Muscle of back (tissue), 13 donors: ENCODE measurements at places on chromosomes 3 and 15.

- peak; percentile 98 for DNase-seq
Measured at GRCh38 chr3:9396632-9397331, 633 bp upstream of the SETD5 start.

DNA sequence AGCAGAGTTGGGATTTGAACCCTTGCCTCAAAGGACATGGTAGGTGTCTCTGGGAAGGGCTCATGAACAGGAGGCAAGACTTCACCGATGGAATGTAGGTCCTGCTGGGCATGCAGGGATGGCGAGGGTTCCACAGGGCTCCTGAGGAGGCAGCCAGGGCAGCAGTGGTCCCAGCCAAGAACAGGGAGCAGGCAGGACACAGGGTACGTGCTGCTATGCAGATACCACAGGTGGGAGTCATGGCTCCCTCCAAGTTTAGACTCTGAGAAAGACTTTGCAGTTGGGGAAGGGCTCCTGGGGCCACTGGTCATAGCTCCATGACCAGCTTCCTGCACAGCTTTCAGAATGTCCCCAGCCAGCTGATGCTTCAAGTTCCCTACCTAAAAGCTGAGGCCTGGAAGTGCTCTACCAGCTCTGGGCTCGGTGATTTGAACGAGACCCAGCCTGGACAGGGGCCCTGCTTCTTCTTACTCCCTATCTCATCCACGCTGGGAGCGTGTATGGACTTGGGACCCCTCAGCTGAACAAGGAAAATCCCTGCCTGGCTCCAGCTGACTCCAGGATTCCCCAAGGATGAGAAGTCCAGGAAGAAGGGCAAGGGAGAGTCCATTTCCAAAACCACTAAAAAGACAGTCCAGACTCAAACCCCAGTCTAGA is 747 bp downstream of the MYL3 start:
- no peak for DNase-seq

- DNase-seq, result no peak
Measured at GRCh38 chr15:50803479-50804180, 38.1 kb upstream of the SPPL2A start.

GRCh38 chr3:195583831-195584542 is at the start of gene APOD:
APOD (minus strand) TSS chr3:195583940; CDS start chr3:195579461, 4,479 bp downstream.
- DNase-seq, result peak; percentile 39

DNA sequence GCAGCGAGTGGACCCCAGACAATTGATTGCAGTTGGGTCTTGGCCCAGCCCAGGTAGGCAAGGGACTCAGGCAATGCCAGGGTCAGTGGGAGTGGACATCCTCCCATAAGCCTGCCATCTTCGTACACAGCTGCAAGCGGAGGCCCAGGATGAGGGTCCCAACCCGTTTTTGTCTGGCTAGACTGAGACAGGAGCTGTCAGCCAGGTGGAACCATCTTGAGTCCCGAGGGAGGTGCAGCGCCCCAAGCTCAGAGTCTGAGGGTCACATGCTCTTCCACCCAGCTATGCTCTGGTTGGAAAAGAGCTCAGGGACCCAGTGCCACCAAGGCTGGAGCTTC is 22.6 kb upstream of the IP6K2 start:
- DNase-seq, result no peak

DNA sequence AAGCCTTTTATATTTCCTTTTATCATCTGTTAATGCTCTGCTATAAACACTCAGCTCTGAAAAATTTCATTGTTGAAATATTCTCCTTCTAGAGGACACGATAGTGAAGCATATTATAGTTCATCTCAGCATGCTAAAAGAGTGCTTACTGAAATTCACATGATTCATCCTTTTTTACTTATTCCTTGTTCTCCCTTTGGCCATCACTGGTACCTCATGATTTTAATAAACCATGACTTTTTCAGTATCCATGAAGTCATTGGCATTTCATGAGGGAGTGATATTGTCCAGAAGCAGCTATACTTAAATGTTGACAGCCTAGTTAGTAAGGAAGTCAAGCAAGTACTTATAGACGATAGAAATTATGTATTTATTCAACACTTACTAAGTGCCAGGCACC is 112.7 kb downstream of the PROS1 start:
- no peak for DNase-seq

GRCh38 chr15:33908406-33908805 is 59.9 kb upstream of the CHRM5 start:
- DNase-seq, result no peak

DNA sequence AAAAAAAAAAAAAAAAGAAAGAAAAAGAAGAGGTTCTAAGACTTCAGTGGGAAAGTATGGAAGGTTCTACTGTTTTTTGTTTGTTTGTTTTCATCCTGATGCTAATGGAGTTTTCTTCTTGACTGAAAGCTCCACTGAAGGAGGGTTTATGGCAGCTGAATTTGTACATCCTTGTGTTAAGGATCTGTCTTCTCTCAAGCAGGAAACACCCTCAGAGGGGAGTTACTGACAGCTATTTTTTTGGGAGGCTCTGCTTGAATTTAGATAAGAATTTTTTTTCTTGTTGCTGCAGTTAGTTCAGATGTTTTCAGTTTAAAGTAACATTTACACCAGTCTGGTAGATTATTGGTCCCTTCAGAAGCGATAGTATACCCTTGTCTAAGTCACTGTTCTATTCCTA is 325.3 kb downstream of the ROBO2 start:
- DNase-seq, result no peak

DNA sequence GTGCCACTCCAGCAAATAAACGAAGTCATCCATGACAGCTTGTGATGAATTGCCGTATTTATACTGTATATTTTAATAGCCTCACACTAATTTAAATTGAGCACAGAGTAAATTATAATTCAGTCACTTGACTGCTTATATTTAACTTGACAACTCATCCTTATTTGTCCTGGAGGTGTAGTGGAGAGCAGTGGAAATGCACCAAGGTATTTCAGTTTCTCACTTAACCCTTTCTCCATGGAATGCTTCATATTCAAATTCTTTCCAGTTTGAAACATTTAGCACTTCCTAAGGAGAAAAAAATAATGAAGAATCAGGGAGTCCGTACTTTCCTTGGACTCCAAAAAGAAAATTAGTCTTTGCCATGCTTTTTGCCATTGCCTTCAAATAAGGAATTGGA is 99.0 kb downstream of the MAP2K5 start:
- no peak for DNase-seq

- no peak for DNase-seq
Measured at GRCh38 chr3:35624698-35625097, 14.6 kb upstream of the ARPP21 start.

GRCh38 chr3:136928240-136928639 is 29.5 kb upstream of the IL20RB start:
- DNase-seq, result no peak

DNA sequence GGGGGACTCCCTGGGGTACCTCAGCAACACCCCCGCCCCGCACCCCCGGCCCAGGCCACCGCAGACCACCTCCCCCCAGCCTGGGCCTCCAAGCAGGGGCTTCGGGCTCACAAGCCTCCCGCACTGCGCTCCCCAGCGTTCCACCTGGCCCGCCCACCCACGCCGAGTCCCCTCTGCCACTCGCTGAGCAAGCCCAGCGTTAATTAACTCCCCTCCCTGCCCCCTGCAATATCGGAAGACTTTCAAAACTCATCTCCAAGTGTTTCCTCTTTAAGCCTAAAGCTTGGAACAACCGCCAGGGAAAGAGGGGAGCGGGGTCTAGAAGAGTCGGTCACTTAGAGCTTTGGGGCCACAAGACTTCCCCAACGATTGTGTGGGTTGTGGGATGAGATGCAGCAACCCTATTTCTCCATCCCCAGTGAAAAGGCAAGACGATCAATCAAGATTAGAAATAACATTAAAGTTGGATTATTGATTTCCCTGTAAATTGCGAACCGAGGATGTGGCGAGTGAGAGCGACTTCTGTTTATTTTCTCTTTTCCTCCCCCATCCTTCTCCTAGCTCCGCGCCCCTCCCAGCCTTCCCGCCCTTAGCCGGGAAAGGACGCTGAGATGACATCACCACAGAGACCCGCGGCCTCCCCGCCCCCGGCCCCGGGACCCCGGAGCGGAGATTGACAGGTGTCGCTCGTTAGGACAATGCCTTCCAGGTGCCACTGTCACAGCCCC is 30.2 kb downstream of the NR2F2 start:
- no peak for DNase-seq

- DNase-seq, result no peak
Measured at GRCh38 chr3:27046351-27046750, 322.8 kb downstream of the NEK10 start.

DNA sequence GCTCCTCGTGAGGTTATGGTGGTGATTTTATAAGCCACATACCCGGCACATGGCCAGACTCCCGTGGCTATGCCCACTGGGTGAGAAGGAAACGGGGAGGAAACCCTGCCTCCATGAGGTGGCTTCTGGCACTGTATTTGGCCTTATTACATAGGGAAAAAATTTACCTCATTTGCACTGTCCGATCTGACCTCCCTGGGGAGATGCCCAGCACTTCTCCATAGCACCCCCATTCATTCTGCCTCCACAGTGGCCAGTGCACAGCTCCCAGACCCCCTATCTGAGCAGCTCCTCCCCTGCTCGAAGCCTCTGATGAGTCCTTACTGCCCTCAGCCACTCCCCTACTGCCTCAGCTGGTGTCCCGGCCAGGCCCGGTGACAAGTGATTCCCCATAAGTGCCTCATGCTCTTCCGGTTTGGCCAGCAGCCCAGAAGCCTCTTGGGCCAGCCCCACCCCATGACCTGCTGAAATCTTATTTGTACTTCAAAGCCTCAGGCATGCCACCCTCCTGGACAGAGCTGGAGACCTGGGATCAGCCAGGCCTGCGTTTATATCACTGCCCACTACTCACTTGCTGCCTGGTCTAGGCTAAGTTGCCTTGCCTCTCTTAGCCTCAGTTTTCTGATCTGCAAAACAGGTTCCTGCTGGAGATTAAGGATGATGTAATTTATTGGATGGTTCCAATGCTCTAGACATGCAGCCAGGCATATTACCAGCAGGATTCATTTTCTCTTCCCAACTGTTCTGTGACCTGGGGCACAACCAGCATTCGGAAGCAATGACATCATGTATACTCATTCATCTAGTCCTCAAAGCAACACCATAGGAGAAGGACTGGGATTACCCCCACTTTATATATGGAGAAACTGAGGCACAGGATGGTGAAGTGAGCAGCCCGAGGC is 30.6 kb upstream of the SLC6A6 start:
- peak; percentile 80 for DNase-seq

- DNase-seq, result no peak
Measured at GRCh38 chr3:64259636-64260035, 34.4 kb upstream of the PRICKLE2 start.

- DNase-seq, result no peak
Measured at GRCh38 chr3:97838393-97838792, 16.6 kb downstream of the CRYBG3 start.

DNA sequence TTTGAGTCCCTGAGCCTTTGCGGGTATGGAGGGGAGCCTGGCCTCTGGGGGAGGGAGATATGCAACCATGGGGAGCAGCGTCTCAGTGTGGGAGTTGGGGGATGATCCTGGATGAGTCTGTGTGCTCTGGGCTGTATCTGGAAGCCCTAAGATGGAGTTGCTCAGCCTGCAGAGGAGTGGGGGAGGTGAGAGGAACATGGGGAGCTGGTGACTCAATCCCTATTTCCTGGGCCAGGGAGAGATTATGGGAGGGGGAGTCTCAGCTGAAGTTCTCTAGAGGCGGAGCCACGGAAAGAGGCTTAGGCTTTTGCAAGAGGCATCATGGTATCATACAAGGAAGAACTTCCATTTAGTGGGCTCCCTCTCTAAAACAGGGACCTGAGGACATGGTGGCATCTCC is 59.5 kb upstream of the TMEM115 start:
- no peak for DNase-seq

DNA sequence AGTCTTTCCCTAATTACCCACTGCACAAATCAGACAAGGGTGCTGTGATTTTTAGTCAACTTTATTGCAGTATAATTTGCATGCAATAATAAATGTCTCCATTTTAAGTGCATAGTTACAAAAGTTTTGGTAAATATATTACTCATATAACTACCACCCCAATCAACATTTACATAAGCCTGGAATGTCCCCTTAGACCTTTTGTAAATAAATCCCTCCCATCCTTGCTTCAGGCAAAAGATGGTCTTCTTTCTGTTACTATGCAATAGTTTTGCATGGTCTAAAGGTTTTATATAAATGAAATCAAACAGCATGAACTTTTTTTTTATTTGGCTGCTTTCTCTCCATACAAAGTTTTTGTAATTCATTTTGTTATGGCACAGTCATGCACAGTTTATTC is 235.4 kb downstream of the PYDC2 start:
- no peak for DNase-seq

GRCh38 chr3:16618721-16619120 is 13.5 kb upstream of the DAZL start:
- DNase-seq, result peak; percentile 36

DNA sequence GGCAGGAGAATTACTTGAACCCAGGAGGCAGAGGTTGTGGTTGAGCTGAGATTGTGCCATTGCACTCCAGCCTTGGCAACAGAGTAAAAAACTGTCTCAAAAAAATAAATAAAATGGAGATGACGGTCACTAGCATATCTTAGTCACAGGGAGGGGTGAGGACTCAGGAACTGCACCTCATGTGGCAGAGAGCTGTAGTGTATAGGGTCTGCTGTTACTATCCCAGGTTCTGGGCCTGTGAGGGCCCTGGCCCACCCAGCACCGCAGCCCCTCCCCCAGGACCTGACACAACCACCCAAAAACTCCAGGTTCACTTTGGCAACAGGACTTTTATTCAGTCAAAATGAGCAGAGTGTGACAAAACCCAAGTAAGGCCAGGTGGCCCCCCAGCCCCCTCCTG is 22.3 kb downstream of the RNU5B-1 start:
- no peak for DNase-seq

DNA sequence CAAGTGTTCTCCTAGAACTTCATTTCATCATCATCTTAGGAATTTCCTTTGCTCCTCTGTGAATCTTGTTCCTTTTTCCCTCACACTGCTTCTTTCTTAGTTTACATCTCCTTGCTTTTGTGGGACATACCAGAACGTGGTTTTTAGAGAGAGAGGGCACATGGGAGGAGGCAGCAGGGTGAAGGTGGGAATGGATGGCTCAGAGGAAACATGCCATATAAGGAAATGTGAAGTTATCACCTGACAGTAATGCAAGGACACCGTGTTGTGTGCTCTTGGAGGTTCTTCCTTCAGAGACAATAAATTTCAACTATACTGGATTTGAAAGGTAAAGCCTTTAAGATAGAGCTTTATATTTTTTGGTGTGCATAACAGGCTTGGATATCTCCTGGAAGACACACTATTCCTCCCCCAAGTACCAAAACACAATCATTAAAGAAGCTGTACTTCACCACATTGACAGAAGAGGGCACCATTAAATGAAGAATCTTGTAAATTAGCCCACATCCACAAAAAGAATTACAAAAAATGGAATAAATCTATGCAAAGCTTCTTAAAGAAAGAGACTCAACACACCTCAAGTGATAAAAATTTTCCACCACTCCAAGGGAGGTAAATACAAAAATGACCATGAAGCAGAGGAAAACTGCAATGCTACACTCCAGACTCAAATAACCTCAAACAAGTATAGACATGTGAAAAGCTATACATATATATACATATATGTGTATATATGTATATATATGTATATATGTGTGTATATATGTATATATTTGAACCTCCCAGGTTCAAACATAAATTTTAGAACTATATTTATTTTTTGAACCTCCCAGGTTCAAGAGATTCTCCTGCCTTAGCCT is 26.1 kb downstream of the RPL39L start:
- DNase-seq, result no peak
